ENCODE measurements at places on chromosomes 6 and 20. TPM values are rescaled to one million over a fixed set of nuclear protein-coding genes. Genes with fewer than 3 reads are reported as not detected.

GRCh38 chr6:136525586-136526195 is 24.5 kb downstream of the MAP7 start:
- no peak for DNase-seq

DNA sequence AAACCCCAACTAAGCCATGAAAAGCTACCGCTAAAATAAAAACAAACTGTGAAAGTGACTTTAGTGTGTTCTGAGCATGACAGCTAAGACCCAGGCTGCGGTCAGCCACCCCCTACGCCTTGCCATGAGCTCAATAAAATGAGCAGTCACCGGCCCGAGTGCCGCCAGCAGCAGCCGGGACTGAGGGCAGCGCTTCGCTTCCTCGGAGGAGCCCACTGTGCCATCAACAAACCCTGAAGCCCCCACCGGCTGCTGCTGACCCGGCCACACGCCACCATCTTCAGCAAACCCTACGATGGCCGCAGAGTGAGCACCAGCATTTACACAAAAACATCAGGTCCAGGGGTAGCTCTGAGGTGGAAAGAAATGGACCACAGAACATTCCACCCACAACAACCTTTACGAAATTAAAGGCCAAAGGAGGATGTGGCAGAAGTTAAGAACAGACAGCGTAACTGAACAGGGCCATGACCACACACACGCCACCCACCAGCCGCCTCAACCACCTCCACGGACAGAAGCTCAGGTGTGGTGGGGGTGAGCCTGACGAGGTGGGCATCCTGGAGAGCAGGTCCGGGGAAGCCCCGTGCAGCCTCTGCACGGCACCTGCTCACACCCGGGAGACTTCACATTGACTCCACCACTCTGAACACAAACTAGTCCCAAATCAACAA is 67.0 kb downstream of the THBS2 start:
- DNase-seq: no peak

DNA sequence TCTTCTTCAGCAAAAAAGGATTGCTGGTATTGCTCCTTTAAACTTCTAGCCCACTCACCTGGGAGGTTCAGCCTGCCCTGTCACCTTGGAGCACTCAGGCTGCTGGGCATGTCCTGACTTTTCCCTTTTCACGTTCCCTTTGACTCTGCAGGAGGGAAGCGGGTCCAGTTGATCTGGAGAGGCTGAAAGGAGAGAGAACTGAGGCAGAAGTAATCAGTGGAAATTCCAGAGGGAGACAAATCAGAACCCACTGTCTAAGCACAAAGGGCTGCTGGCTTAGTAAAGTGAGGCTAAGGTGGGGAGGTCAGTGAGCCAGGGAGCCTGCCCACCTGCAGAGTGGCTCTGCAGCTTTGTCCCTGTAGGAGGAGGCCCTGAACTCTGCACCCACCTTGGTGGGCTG is 9.7 kb upstream of the SYNDIG1 start:
- no peak for DNase-seq

DNA sequence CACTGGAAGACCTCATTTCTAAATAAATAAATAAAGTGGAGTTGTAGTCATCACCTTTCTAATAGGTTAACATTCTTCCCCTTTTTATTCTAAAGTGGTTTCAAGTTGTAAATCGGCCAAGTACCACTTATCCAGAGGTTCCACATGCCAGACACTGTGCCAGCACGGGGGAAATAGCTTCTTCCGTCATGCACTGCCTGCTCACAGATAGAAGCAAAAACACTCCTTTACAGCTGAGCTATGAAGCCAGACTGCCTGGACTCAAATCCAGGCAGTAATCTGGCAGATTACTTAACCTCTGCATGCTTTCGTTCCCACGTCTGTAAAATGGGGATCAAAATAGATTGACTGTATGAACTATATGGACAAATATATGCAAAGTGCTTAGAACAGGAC is 17.2 kb upstream of the SCML4 start:
- DNase-seq: no peak

DNA sequence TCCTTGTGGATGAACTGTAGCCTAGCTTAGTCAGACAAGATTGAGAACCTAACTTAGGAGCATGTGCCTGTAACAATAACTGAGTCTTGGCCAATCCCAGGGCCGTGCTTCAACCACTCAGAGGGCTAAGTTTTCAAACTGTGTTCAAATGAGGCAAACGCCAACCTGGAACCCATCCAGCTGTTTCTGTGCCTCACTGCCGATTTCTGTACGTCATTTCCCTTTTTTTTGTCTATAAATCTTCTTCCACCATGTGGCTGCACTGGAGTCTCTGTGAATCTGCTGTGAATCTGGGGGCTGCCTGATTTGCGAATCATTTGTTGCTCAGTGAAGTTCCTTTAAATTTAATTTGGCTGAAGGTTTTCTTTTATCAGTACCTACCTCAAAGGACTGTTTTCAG is 115.0 kb upstream of the CHD6 start:
- DNase-seq: no peak

DNA sequence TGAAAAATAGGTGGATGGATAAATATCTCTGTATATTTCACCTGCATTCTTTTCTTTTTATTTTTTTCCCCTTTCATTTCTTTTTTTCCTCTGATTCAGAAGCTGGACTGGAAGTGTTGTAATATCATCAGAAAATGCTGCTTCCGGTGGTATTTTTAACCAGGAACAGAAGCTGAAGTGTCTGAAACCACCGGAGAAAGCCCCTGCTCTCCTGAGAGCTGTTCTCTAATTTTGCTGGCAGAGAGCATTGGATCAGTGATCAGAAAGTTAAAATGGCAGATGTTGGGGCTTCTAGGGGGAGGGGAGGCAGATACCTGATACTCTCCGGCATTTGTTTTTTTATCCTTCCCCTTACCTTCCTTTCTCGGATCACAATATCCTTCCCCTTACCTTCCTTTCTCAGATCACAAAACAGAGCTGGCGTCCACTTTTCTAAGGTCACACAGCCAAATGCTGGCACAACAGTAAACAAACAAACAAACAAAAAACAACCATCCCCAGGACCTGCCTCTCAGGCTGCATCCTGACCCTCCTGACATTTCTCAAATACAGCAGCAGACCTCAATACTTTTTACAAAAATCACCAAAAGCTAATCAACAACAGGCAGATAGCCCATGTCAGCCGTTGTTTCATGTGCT is 143.2 kb upstream of the ZNF217 start:
- DNase-seq: peak; percentile 51

GRCh38 chr6:14309951-14310445 is 192.4 kb downstream of the CD83 start:
- DNase-seq: no peak

DNA sequence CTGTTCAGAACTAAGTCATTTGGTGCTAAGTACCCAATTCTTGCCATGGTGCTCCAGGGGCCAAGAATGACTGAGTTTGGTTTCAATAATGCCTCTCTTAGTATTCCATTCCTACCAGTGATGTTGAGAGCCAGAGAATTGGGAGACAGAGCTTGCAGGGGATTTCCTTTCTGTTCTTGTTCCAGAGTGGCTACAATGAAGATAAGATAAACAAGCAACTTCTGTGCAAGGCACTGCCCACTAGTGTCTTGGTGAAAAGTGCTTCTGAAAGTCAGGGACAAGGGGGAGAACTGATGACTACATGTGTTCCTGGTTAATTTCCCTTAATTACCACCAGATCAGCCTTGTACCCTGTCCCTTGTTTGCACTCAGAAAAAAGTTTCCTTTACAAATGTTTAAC is 421.6 kb downstream of the BCKDHB start:
- DNase-seq: no peak

DNA sequence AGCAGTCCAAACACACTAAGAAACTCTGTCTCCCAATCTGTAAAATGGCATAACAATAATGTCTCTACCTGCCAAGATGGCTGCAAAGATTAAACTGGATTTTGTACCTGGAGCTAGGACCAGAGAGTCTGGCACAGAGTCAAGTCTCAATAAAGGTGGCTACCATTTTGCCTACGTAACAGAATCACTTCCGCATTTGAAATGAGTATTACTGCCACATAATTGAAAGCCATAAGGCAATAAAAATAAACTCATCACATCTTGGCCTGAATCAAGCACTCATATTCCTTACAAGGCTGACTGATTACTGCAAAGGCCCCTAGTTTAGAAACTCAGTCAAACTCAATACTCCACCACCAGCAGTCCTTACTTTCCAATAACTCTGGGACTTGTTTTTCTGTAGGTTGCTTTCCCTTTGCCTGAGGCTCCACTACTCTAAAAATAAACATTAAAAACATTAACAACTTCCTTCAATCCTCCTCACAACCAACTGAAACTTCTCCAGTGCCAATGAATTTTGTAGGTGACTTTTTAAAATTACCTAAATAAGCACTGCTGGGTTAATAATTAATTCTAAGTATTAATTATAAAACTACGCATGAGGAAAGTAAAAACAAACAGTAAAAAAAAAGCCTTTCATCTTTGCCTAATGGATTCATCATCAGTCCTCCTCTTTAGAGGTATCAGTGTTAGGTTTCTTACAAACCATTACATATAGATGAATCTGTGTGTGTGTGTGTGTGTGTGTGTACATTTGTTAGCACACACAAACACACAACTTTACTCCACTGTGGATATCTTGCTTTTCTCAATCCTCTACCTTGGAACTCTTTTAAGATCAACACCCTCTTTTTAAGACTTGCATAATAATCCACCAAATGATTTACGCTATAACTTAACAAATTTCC is 3.7 kb downstream of the KIF16B start:
- DNase-seq: no peak

GRCh38 chr6:157385482-157385881 is 4.5 kb downstream of the ZDHHC14 start:
- peak; percentile 23 for DNase-seq

- DNase-seq: peak; percentile 71
Measured at GRCh38 chr6:138593124-138593877, 94.0 kb upstream of the NHSL1 start.

GRCh38 chr20:51489611-51490010 is 52.9 kb downstream of the NFATC2 start:
- no peak for DNase-seq

- DNase-seq: no peak
Measured at GRCh38 chr20:13877793-13878192, 93.0 kb downstream of the NDUFAF5 start.

DNA sequence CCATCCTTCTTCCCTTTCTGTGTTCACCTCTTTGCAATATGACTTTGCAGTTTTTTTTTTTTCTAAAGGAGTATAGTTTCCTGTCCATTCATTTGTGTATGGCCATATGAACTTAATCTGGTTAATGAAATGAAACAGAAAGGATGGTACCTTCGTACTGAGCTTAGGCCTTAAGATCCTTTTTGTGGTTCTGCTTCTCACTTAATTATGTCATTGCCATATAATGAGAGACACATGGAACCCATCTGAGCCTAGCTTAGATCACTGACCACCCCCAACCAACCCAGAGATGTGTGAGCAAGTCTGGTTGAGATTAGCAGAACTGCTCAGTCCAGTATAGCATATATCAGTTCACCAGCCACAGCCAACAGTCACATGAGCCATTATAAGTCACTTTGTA is 1179.6 kb downstream of the HACE1 start:
- DNase-seq: no peak

DNA sequence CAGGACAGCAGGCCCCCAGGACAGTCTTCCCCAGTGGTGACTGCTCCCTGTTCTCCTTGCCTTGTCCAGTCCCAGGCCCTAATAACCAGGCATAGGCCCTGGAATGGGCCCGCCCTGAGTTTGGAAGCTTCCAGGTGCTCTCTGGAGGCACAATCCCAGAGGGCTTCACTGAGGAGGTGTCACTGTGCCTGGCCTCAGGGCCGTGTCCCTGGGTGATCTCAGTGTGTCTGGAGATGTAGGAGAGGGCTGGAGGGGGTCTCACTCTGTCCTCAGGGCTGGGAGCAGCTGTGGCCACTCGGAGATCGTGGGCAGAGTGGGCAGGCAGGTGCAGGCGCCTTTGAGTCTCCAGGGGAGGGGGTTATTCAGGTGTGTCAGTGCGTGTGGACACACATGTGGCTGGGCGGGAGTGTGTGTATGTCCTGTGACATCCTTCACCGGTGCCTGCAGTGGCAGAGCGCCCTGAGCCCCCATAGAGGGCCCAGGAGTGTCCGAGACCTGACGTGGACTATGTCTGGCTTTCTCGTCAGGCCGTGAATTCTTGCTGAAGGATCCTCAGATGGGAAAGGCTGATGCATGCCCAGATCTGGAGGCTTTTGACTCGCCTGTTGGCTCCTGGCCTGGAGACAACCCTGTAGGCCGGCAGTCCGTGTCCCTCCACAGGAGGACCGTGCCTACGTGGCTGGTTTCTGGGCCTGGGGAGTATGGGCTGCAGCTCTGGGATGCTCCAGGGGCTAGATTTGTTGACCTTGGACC is 5.5 kb upstream of the NPBWR2 start:
- DNase-seq: no peak

- no peak for DNase-seq
Measured at GRCh38 chr6:32439139-32439538, 548 bp upstream of the HLA-DRA start.

DNA sequence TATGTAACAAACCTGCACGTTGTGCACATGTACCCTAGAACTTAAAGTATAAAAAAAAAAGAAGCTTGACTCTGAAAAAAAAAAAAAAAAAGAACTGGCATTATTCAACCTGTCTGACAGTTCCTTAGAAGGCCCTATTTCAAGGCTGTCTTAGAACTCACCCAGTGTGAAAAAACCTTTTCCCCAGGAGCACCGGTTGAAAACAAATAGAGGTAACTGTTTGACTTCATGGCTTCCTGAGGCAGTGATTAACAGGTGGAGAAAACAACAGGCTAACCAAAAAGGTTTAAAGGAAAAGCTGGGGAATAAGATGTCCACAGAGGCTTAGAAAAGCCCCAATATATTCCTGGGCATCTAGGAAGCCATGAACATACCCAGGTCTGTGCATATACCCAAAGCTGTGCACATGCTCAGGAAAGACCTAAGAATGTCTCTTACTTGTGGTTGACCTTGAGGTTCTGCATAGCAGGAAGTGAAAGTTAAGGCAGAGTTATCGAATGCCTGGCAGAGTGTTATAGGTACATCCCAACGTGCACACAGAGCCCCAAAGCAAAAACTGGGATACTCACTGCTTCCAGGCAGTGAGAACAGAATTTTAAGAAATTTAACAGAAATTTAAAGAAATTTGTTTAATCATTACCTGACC is 7.0 kb downstream of the UQCC1 start:
- DNase-seq: peak; percentile 7

DNA sequence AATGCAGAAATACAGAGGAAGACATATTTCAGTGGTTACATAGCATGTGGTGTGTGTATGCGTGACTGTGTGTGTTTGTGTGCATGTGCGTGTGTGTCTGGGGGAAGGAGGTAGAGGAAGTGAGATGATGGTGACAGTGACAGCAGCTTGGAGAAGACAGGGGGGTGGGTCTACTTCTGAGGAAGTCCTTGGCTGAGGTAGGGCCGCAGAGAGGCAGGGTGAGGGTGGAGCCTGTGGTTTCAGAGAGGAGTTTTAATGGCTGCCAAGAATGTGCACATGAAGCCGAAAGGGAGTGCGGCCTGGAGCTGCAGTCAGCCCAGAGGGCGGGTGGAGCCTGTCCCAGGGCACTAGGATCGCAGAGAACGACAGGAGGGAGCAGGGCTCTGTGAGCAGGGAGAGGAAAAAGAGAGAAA is 22.7 kb upstream of the RNF24 start:
- peak; percentile 91 for DNase-seq

GRCh38 chr6:150310539-150310938 is 58.3 kb upstream of the IYD start:
- no peak for DNase-seq

Gene CGAS
- total RNA-seq: 23.2 TPM

Gene BIRC7
- total RNA-seq: 5.1 TPM

Gene ACOT8
- 18.5 TPM for total RNA-seq

Gene GTSF1L
- not detected for total RNA-seq

Gene MOG
- total RNA-seq: not detected

Gene SLC22A16
- total RNA-seq: not detected

Gene CAGE1
- total RNA-seq: 0.18 TPM

Gene ZNF311
- 0.31 TPM for total RNA-seq

Gene ELOVL4
- 1.7 TPM for total RNA-seq

Gene SLC17A2
- not detected for total RNA-seq

Gene C2
- total RNA-seq: 1.4 TPM

Gene COL21A1
- not detected for total RNA-seq

Data from activated CD8-positive, alpha-beta T cell treated with anti-CD3 and anti-CD28 coated beads for 36 hours (primary cell).